ENCODE measurements at places on chromosomes 11 and 22.

- no peak for DNase-seq
These were observed 5.2 kb upstream of the GCAT start for GRCh38 chr22:37802310-37803194.

DNA sequence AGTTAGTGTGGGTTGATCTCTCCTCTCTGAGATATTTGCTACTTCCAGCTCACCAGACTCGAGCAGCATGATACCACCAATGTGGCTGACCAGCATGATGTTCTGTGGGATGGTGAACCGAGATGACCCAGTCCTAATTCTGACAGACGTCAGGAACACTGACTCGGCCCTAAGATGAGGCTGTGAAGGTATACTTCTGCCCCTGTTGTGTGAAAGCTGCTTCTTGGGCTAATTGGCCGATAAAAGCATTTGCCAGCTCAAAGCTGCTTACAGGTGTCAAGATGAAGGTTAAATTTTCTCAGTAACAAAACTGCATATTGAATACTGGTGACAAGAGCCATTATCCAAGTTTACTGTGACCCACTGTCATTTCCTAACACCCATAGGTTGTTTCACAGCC, 151.4 kb downstream of the BRD1 start:
- no peak for DNase-seq

DNA sequence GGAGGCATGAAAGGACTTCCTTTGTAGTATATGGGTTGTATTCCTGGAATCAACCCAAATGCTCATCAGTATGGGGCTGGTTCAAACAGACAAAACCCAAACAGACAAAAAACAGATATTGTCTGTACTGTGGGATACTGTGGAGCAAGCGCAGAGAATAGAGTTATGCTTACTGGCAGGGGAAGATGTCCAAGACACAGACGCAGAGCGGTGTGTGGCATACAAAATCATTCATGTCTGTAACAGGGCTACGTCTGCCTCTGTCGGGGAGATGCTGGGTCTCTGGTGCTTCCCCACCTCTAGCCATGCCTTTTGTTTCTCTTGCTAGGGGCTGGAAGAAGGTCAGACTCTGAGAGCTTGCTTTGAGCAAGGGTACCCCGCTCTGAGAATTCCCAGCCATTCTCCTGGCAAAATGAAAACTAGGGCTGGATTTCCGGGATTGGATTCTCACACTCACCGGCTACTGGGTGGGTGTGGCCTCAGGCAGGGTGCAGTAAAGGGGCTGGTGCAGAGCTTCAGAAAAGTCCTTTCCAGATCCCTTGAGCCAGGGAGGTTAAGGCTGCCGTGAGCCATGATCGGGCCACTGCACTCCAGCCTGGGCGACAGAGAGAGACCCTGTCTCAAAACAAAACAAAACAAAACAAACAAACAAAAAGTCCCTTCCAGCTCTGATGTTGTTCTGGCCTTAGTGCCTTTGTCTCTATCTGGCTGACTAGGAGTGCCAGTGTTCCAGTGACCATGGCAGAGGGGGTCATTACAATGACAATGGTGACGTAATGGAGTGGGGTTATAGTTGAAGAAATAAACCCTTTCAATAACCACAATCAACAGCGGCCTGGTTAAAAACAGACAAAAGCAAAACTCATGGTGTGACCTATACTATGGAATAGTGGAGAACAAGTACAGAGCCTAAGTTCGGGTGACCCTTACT, 2.9 kb upstream of the ABCC8 start:
- DNase-seq: no peak

DNA sequence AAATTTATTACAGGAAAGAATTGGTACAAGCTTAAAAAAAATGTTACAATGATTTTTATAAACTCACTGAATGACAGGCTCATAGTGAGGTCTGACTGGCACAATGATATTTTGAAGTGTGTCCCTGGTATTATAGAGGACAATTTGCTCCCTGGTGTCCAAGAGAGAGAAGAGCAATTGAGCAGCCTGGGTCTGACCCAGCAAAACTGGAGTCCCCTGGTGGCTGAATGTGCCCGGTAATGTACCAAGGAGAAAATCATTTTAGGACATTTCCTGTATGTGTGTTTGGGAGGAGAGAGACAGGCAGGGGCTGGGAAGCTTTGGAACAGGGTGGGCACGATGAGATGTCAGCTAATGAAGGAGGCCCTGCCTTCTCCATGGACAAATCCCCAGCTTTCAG, 125.3 kb downstream of the APOL5 start:
- no peak for DNase-seq

DNA sequence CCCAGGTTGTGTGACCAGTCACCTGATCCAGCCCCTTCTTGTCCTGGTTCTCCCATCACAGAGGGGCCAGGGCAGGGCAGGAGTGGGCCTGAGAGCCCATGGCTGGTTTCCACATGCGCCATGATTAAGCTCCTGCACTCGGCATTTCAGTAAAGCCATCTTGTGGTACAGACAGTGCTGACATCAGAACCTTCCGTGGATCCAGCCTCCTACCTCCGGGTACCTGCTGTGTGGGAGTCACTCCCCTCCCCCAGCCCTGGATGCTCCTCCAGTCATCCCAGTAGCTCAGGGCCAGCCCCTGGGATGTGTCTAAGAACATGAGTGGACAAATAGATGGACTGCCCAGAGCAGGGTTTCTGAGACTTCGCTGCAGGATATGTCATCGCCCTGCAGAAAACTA, 22.1 kb upstream of the MGAT3 start:
- no peak for DNase-seq

- DNase-seq: no peak
These were observed 459.3 kb downstream of the BRD1 start for GRCh38 chr22:49368221-49368975.

GRCh38 chr11:57167125-57167846, 14.5 kb upstream of the LRRC55 start:
- no peak for DNase-seq
